PC-9 (cell line): ENCODE measurements at places on chromosomes 3 and 15. TPM values are rescaled to one million over a fixed set of nuclear protein-coding genes. Genes with fewer than 3 reads are reported as not detected.

- DNase-seq, result no peak
These were observed 90.9 kb downstream of the STRIT1 start for GRCh38 chr3:155202626-155203025.

Gene TEX9
- 9.1 and 11.8 TPM in 2 replicates for total RNA-seq

DNA sequence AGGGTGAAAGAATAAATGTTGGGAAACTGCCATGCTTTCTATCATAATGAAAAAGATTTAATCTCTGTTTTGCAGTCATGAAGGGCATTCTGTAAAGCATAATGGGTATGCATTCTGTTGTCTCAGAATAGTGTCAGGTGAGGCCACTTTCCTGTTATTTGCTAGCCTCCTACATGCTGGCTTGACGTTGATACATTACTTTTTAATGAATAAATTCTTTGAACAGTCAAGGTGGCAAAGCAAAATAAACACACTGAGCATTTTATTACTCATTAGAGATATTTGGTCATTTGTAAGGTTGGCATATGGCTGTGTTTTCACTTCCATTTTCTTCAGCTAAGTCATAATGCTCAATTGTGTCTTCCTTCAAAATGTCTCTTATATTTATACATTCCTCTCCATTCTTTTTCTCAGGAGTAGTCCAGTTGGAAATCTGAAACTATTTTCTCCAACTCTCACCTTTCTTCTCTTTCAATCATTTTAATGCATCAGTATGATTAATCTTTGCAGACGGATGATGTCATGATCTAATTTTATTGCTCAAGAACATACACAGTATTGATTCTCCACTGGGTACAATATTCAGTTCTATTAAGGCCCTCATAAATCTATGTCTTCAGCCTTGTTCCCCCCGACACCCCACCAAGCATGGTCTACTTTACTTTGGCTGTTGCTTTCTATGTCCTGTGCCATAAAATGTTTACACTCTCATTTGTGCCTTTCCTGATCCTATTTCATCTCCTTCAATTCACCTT is 290.7 kb downstream of the GBE1 start:
- DNase-seq, result no peak

Gene GCNT3
- total RNA-seq, result 0.52 and 0.80 TPM in 2 replicates

- DNase-seq, result no peak
These were observed 2.2 kb downstream of the MYL3 start for GRCh38 chr3:46860810-46861604.

DNA sequence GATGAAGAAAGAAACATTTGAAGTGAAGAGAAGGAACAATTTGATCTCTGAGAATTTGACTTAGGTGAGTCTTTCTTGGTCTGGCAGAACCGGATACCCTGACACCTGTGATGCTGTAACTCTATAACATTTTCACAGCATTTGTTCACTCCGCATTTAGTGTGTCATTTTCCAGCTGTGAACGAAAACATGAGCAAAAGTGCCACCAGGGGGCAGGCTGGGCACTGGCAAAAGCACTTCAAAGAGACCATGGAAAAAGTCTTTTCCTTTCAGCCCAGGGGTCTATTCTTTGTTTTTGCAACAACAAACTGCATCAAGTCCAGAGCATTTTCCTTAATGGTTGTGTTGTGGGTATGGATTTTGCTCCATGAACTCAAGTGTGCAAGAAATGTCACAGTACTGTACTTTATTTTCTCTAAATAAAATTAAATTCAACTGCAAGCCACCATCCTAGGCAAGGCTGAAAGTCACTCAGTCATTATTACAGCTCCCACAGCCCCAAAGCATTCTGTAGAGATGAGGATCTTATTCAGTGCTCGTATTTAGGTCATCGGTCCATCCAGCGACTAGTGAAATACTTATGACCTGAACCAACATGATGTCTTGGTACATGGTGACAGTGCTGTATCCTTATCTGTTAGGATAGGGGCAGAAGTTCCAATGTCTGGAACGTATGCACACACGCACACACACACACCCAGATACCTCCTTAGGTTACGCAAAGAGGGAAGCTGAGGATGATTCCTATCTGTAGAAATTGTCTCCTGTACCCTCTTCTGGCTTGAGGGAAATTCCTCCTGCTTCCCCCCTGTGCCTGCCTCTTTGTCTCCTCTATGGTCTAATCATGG is 125.5 kb downstream of the GADL1 start:
- no peak for DNase-seq

DNA sequence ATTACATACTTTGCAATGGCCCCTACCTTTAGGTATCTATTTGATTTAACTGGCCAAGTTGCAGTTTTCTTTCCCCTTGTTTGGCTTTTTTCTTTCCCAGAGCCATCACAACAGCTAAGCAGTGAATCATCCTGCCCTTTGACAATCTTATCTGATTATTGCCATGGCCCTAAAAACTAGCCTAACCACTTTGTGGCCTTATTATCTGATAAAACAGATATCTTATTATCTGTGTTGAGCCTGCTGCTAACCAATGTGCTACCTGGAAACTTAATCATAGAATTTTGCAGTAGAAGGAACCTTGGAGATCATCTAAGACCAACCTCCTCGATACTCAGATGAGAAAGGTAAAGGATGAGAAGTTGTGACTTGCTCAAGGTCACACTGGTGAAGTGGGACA is 37.1 kb downstream of the EIF4E3 start:
- peak; percentile 51 for DNase-seq

Gene FBLN2
- total RNA-seq, result 0.57 and 1.8 TPM in 2 replicates

DNA sequence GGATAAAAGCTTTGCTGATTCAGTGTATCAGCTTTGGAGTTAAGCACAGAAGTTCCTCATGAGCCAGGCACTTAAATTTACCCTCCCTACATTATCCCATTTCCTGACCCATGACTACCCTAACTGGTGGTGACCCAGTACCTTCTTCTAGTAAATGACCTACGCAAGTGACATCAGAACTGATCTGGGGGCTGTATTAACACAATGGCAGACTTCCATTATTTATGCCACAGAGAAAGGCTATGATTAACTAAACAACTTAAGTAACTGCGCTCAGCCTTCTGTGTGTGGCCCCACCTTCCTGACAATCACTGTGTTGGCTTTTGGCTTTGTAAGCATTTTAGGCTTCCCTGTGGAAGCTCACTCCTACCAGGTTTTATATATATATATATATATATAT is 1.9 kb downstream of the MB21D2 start:
- no peak for DNase-seq

DNA sequence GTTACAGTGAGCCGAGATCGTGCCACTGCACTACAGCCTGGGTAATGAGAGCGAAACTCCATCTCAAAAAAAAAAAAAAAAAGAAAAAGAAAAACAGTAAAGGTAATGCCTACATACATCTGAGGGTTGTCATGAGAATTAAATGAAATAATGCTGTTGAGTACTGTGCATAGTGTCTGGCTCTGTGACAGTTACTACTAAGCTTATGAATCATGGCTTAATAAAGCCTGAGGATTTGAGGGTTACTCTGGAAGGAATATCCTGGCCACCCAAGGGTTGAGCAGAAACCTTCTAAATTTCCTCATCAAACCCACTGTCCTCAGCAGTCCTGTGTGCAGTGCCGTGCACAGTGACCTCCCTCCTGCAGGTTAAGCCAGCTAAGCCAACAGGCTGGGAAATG is 26.8 kb upstream of the ELP6 start:
- DNase-seq, result no peak

GRCh38 chr15:64828985-64829384 is 3.5 kb upstream of the PIF1 start:
- DNase-seq, result no peak

Gene MESP2
- 1.3 and 2.4 TPM in 2 replicates for total RNA-seq

DNA sequence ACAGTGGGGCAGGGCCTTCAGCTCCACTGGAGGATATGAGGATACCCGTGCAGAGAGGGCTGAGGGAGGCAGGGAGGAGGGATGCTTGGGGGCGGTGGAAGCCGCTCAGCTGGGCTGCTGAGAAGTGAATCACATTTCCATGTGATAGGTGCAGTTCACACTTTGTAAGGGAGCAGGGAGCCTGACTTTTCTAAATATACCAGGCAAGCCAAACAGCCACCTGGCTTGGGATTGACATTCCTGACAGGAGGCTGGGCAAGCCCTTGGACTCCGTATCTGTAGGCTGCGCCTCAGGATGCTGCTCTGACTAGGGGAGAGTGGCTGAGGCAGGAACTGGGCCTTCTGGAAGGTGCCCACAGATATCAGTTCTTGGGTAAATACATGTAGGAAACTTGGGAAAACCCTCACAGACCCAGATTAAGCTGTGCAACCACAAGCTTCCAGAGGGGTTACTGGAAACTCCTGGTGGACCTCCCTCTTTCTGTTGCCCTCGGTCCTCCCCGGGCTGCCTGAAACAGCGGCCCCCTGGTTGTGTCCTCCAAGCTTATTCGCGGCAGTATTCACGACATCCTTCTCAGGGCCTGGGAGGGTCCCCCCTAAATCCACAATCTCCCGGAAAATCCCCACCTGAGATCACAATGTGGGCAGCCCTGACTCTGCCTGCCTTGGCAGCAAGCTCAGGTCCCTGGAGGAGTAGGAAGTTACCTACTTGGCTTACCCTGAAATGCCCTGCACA is 33.0 kb upstream of the ADCY5 start:
- DNase-seq, result no peak

DNA sequence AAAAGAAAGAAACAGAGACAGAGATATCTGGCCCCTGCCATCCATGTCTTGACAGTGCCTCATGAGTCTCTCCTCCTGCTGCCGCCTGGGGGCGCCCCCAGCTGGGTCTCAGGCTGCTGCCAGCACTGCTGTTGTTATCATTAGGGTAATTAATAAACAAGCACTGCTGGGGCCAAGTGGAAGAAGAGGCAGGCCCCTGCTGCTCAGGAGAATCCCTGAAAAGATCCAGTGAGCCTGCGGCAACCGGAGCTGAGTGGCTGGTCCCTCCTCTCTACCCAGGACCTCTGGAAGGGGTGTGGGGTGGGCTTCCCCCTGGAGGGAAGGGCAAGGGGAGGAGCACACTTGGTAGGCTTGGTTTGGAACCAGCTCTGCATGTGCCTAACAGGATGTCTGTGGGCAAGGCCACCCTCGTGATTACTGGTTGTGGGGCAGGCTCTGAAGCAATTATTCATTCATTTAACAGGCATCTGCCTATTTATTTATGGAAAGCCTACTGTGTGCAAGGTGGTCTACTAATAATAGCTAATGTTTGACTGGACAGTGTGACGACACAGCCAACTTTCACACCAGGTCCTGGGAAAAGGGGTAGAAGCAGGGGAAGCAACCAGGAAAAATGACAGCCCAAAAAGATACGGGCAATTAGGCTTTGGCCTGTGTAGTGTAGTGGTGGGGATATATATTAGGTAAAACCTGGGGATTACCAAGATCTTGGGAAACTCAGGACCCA is 1.2 kb upstream of the TYRO3 start:
- DNase-seq, result peak; percentile 60

Gene ITIH1
- not detected in 2 replicates for total RNA-seq

GRCh38 chr3:52345521-52346109 is 29.5 kb downstream of the DNAH1 start:
- no peak for DNase-seq

Gene PLSCR2
- total RNA-seq, result not detected in 2 replicates

DNA sequence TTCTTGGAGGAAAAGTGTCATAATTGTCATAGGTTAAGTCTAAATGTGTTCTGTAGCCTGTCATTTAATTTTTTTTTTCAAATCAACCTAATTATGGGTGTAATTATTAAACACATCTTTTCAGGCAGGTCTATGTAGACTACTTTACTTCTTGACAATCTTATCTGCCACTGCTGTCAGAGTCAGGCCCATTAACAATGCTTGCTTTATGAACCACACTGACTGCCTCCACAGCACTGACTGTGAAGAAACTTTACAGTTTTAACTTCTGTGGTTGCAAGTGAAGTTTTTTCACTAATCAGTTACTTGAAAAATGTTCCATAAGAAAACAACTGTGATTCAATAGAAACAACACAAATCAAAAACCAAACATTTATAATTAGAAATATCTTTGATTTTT is 407.8 kb downstream of the PLCL2 start:
- no peak for DNase-seq

- no peak for DNase-seq
These were observed 178.0 kb downstream of the PLCL2 start for GRCh38 chr3:17062736-17063135.

GRCh38 chr3:1092061-1092460 is 763 bp upstream of the CNTN6 start:
- DNase-seq, result no peak

DNA sequence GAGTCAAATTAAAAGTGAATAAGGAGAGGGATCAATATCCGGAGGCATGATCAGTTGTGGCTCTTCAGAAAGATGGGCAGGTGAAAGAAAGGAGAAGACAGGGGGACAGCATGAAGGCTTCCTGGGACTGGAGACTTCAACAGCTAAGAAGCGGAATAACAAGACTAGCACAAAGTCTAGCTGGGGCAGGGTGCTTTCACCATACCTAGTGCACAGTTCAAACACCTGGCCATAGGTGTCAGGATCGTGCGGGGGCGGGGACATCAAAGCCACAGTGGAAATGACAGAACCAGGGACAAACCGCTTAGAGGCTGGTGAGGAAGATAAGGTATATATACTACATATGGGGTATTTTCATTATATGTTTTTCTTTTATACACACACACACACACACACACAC is 66.2 kb upstream of the FOXP1 start:
- no peak for DNase-seq

Gene SAMMSON
- total RNA-seq, result not detected in 2 replicates

Gene CELF6
- total RNA-seq, result not detected in 2 replicates

DNA sequence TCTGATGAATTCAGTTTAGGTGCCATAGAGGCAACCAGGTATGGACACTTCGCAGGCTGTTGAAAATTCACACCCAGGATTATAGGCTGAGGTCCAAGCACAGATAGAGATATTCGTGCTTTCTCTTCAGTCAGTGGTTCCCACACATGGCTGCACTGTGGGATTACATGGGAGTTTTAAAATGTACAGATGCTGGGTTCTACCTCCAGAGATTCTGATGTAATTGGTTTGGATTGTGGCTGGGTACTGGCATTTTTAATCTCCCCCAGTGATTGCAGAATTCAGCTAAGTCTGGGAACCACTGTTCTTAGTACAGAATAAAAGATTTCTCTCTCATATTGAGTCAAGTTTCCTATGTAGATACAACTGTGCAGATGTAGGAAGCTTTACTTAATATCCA is 91.6 kb downstream of the FOXB1 start:
- DNase-seq, result no peak

DNA sequence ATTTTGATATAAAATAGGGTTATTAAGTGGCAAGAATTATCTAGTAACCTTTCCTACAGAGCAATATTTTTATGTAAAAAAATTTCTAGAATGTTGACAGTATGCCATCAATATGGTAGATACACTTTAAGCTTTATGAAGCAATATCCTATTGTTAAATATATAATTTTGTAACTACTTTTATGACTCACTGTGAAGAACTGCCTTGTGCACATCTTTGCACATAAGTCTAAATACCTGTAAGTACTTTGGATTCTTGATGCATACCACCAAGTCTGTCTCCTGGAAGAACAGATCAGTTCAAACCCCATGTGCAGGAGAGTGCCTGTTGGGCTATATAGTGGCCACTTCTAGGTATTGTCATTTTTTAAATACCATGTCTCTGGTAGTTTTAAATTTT is 205.7 kb upstream of the EIF1B start:
- no peak for DNase-seq

GRCh38 chr3:183229178-183229577 is 23.9 kb upstream of the B3GNT5 start:
- DNase-seq, result no peak
